HuH-7 (cell line): ENCODE measurements at places on chromosomes 1 and 21.

DNA sequence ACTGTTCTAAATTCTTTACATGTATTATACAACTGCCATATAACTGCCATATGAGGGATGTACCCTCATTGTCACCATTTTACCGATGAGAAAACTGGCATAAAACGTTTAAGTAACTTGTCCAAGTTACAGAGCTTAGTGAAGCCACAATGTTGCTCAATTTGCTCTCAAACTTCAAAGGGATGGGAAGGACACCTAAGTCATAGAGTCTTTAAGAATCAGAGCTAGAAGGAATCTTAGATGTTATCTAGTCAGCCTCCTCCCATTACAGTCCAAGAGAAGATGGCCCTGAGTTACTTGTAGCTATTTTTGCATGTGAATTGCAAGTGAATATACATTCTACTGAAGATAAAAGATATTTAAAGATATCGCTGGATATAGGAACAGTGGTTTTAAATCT is 31.7 kb downstream of the SELL start:
- no peak for DNase-seq

GRCh38 chr1:63987628-63988024 is 213.8 kb downstream of the ROR1 start:
- no peak for DNase-seq

- no peak for DNase-seq
These were observed 92.5 kb upstream of the CAMK1G start for GRCh38 chr1:209491031-209491430.

DNA sequence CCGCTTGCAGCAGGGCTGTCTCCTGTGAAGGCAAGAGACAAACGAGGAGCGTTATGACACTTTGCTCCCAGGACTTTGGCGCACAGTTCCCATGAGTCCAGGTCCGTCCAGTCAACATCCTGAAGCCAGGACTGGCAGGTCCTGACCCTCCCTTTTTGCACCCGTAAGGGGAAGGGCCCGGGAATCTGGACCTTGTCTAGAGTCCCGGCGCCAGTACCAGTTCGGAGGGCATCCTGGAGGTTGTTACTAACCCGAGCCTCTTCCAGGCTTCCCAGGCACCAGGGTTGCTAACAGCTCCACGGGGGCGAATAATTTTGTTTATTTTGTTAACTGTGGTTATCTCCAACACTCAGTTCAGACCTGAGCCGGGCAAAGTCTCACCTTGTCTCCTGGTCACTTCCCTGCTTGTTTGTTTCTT is 682 bp upstream of the RWDD3 start:
- DNase-seq, result peak; percentile 47

GRCh38 chr1:167683226-167683625 is 38.6 kb upstream of the MPZL1 start:
- DNase-seq, result no peak

GRCh38 chr1:119720866-119721440 is 9.2 kb downstream of the PHGDH start:
- DNase-seq, result no peak

- DNase-seq, result peak; percentile 55
These were observed 1.1 kb upstream of the CACYBP start for GRCh38 chr1:174998569-174999215.

GRCh38 chr1:50977575-50978143 is 7.6 kb downstream of the CDKN2C start:
- peak; percentile 49 for DNase-seq

- DNase-seq, result no peak
These were observed 144.1 kb downstream of the PCP4 start for GRCh38 chr21:40011371-40011770.

- no peak for DNase-seq
These were observed 35.0 kb upstream of the AGO1 start for GRCh38 chr1:35847935-35848565.
